ENCODE measurements at places on chromosomes 3 and 15.
A peak's percentile ranks its signal among the peaks of the same experiment; 100 is the strongest.

GRCh38 chr3:157310329-157311052 is 126.2 kb upstream of the PTX3 start:
- no peak for DNase-seq

GRCh38 chr3:189324538-189325138 is 152.9 kb downstream of the TPRG1 start:
- DNase-seq = peak; percentile 79

DNA sequence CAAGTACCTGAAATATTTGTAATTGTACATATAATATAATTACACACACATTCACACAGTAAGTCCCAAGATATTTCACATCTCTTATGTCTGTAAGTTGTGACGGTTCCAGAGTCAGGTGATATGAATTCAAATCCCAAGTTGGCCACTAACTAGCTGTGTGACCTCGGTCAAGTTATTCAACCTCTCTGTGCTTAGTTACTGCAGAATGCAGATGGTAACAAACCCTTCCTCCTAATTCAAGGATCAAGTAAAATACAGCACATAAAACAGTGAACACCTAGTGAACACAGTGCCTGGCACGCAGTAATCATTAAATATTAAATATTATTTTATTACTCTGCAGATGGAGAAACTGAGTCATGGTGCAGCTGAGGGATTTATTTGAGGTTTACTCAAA is 6.9 kb downstream of the PRICKLE2 start:
- no peak for DNase-seq

- no peak for DNase-seq
Observed at GRCh38 chr3:188605905-188606304, 451.9 kb downstream of the LPP start.

GRCh38 chr3:171516765-171517164 is 56.6 kb upstream of the TNIK start:
- DNase-seq = no peak

GRCh38 chr3:157438194-157438730 is 1.6 kb downstream of the PTX3 start:
- DNase-seq = no peak

DNA sequence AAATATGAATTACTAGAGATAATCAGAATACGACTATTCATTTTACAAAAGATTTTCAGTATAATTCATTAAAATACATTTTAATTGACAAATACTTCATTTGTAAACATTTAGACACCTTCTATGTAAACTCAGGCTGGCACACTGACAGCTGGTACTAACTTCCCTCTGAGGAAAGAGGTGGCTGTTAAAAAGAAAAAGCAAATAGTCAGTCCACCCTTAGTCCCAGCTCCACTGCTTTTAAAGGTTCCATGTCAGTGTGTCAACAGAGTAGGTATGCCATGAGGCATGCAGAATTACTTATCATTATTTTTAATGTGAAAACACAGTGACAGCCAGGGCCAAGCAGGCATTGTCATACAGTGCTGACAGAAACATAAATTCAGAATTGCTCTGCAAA is 16.1 kb downstream of the TM6SF1 start:
- DNase-seq = no peak

DNA sequence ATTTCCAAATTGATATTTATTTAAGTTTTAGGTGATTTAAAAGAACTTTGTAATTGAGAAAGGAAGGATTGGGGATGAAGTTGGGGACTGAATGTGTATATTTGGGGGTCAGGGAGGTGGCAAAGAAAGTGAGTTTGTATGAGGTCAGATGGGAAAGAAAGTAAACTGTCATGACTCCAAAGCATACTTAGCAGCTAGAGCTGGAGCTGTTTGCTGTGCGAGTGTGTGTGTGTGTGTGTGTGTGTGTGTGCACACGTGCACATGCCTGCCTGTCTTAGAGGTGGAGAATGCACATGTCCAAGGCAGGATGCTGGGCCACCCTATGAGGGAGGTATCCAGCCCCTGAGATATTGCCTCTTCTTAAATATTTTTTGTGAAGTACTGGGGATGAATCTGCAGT is 21.0 kb downstream of the BOC start:
- no peak for DNase-seq

DNA sequence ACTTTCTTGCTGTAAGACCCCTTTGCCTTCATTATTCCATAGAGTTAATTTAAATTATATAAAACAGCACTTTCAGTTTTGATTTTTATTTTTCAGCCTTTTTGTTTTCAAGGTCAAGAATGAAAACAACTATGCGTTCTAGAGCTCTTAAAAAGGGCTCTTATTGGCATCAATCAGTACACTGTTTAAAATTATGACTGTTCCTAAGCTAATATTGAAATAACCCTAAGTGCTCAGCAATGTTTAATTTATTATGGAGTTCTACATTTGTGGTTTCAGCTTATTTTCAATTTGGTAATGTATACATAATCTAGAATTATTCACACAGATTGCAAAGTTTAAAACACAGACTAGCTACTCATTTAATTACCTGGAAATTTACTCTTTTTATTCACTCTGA is 179.4 kb downstream of the MBNL1 start:
- DNase-seq = no peak

- no peak for DNase-seq
Observed at GRCh38 chr3:57244946-57245345, 17.4 kb downstream of the APPL1 start.

GRCh38 chr15:39690881-39691634 is 91.6 kb downstream of the FSIP1 start:
- DNase-seq = no peak

GRCh38 chr3:130857336-130858026 is 36.4 kb upstream of the ATP2C1 start:
- DNase-seq = peak; percentile 14

GRCh38 chr3:55885721-55886120 is 398.6 kb upstream of the WNT5A start:
- no peak for DNase-seq

GRCh38 chr3:136567599-136568188 is 184.5 kb downstream of the STAG1 start:
- DNase-seq = no peak

- DNase-seq = no peak
Observed at GRCh38 chr3:72907731-72908620, 20.1 kb downstream of the GXYLT2 start.

- DNase-seq = no peak
Observed at GRCh38 chr15:49423021-49423420, at the start of gene FGF7. TSS of gene FGF7 (plus strand) at chr15:49423242. CDS start at chr15:49424298, 1,056 bp downstream.

DNA sequence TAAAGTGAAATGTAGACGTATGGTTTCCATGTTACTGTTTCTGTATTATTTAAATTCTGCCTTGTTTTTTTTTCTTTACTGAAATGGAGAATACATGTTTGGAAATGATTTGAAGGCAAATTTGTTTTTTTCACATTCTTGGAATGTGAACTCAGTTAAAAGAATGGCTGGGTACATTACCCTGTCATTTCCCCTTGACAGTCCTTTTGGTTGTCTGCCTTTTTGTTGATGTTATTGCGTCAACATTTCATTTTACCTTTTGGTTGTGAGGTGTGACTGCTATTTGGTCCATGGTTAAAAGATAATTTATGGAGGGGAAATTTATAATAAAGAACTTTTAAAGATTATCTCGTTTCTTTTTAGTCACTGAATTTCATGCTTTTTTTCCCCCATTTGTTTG is 3.2 kb upstream of the GPR171 start:
- DNase-seq = no peak

DNA sequence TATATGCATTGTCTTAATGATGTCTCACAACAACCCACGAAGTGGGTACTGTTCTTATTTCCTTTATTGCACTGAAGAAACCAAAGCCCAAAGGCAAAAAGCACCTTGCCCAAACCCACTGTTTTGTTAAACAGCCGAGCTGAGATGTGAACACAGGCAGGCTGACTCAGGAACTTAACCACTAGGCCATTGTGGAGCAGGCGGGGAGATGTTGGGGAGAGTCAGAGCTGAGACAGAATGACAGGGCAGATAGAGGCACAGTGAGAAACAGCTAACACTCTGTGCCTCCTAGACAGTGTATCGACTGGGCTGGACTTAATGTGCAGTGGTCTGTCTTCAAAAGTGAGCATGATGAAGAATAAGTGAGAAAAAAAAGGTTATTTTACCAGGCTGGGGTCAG is 56.5 kb downstream of the RPLP1 start:
- no peak for DNase-seq

- DNase-seq = no peak
Observed at GRCh38 chr3:146830231-146830630, 225.1 kb upstream of the PLSCR5 start.

- DNase-seq = no peak
Observed at GRCh38 chr15:100108846-100109245, 232.9 kb downstream of the ADAMTS17 start.

DNA sequence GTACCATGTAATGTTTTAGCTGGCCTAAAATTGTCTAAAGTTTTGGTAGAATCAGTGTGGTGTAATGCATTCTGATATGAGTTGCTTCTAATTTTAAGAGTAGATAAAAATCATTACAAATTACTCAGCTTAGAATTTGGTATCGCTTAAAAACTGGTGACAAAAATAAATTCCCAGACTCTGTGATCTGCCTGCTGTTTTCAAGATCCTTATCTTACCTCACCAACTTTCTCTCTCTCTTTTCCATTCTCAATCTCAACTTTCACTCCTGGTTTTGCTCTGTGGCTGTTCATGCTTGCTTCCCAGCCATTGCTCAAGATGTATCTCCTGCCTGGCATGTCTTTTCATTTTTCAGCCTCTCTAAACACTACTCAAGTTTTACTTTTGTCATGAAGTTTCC is 45.7 kb downstream of the TCF12 start:
- no peak for DNase-seq

DNA sequence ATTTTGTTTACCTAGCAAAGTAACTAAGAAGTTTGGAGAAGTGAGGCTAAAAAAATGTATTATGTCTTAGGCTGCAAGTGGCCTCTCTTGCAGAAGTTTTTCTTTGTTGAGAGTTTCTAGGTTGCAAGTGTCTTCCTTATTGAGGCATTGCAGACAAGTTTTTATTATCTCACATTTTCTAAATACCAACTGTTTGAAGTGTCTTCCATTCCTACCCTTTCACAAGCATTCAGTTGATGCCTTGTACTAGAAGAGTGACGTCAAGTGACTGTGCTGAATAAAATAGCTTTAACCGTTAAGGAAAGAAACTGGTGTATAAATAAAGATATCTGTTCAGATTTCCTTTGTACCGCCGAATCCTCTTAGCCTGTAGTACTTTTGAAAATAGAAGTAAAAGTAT is 123.3 kb downstream of the ALCAM start:
- no peak for DNase-seq

- DNase-seq = no peak
Observed at GRCh38 chr15:68497206-68497910, 65.4 kb upstream of the ITGA11 start.

DNA sequence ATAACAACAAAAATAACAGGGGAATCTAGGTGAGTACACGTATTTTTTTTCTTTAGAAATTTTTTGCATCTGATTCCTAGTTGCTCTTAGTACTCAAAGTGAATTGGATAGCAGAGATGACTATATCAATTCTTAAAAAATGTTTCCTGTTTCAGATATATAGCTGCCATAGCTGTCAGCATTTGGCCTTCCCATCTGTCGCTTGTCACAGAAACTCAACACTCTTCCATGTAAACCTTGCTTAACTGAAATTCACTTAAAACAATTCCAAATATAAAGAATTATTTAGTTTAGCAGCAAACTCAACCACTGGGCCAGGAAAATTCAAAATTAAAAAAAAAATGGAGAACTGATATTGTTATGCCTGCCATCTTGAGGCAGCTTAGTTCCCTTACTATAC is 807.5 kb downstream of the IGSF11 start:
- no peak for DNase-seq

- no peak for DNase-seq
Observed at GRCh38 chr15:51044037-51044727, 50.5 kb downstream of the TNFAIP8L3 start.

- no peak for DNase-seq
Observed at GRCh38 chr15:87129916-87130315, 1050.2 kb downstream of the AGBL1 start.

GRCh38 chr3:194206320-194206719 is 70.4 kb downstream of the HES1 start:
- DNase-seq = no peak

DNA sequence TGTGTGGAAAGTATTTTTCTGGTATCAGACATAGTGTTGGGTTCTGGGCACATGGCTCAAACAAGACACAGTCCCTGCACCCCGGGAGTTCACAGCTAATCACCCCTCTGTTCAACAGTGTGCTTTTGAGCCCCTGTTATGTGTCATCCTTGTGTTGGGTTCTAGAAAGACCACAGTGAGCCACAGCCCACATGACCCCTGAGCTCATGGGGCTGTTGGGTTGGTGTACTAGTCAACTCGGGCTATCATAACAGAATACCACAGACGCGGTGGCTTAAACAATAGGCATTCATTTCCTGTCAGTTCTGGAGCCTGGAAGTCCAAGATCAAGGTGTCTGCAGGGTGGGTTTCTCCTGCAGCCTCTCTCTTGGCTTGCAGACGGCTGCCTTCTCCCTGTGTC is 100.0 kb downstream of the DNAJB8 start:
- no peak for DNase-seq

GRCh38 chr3:90129730-90130129 is 1022.3 kb downstream of the EPHA3 start:
- no peak for DNase-seq

DNA sequence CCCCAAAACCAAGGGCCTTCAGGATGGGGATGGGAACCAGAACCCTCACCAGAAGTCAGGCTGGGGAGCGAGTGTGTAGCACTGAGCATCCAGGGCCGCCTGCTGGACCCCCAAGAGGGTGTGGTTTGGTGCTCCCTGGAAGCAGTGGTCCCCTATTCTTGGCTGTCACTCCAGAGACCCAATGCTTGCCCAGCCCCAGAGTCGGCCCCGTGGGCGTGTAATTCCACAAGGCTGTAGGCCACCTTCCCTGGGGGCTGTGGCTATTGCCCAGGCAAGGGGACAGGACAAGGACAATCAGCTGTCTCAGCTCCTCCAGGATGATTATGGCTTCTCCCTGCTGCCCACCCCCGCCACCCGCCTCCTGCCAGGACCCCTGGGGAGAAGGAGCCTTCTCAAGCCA is 14.5 kb downstream of the IGDCC3 start:
- DNase-seq = no peak

GRCh38 chr15:46413799-46414198 is 779.0 kb downstream of the SQOR start:
- DNase-seq = no peak

DNA sequence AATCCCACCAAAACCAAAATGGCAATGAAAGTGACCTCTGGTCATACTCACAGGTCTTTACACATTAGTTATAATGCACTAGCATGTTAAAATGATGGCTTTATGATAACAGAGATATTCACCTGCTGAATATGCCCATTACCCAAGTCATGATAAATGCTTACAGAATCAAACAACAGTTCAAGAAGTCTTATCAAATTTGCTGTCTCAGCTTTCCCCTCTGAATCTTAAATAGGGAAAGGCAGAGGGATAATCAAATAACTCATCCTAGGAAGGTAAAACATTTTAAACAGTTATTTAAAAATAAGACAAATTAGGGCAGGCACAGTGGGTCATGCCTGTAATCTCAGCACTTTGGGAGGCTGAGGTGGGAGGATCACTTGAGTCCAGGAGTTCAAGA is 52.8 kb upstream of the CRBN start:
- DNase-seq = no peak
